ENCODE measurements at places on chromosomes 5 and 9.

DNA sequence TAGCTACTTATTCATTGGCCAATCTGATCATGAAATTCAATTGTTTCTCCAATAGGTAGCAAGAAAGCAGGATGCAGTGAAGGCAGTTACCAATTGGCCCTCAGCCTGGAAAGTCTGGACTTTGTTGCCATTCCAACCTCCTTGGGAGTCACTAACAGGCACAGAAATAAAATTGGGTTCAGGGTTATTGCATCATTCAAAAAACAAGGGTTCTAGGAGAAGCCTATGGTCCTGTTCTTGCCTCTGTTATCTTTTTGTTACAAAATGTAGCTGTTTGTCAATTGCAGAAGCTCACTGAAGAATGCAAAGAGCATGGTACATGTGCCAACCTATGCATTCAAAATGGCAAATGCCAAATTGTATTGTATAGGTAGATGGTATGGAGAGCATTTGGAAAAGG is 51.0 kb upstream of the CCNG1 start:
- DNase-seq = no peak

GRCh38 chr5:90174236-90174635 is 235.3 kb downstream of the CETN3 start:
- DNase-seq = no peak

DNA sequence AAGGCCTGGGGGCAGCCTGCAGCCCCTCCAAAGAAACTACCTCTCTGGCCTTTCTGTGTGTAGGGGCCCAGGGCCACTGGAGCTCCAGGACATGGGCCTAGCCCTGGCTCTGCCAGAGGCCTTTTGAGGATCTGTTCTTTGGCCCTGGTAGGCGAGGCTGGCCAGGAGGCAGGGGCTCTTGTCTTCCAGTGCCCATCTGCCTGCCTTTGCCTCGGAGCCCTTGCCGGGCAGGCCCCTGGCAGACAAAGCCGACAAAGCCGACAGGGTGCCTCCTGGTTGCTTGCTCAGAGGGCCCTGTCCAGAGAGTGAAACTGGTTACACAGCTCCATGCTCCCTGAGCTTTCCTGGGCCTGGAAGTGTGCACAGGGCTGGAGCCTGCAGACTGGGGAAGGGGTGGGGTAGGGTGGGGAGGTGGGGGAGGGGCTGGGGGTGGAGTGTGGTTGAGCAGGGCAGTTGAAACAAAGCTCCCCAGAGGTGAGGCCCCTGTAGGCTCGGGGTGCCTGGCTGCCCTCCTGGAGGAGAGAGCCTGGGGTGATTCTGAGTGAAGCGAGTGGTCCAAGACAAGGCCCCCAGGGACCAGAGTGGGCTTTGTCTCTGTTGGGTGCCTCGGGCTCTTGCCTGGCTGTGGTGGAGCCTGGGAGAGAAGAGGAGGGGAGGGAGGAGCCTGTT is 29.3 kb downstream of the PTPA start:
- peak; percentile 58 for DNase-seq

GRCh38 chr5:90930756-90931431 is 372.3 kb downstream of the ADGRV1 start:
- no peak for DNase-seq

- no peak for DNase-seq
Observed at GRCh38 chr5:112869948-112870347, 8.9 kb downstream of the SRP19 start.

DNA sequence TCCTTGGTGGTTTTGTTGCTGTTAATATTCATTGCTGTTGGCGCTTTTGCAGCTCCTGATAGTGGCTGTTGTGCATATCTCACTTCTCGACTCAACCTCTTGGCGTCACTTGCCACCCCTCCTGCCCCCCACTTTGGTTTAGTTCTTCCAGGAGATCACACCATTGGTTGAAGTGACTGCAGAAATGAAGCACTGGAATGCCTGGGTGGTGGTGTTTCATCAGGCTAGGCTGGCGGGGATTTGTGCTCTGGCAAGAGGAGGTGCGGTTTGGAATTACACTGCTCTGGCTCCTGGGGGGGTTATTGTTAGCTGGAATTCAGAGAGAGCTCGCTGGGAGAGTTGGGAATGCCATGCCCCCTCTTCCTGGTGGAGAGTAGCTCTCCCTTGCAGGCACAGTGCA is 11.5 kb downstream of the PRRC2B start:
- no peak for DNase-seq

GRCh38 chr9:124680714-124681390 is 90.3 kb downstream of the NR6A1 start:
- DNase-seq = no peak

GRCh38 chr5:64077589-64077988 is 88.1 kb upstream of the RNF180 start:
- no peak for DNase-seq

GRCh38 chr9:136840877-136841645 is 1.2 kb upstream of the AJM1 start:
- DNase-seq = peak; percentile 79

- DNase-seq = no peak
Observed at GRCh38 chr9:83218411-83219090, 155.6 kb upstream of the RASEF start.

GRCh38 chr5:133807348-133807747 is 161.1 kb downstream of the C5orf15 start:
- DNase-seq = no peak

GRCh38 chr5:133854554-133854953 is 113.9 kb downstream of the C5orf15 start:
- DNase-seq = no peak

- DNase-seq = peak; percentile 68
Observed at GRCh38 chr5:138077064-138077696, 6.7 kb upstream of the WNT8A start.

DNA sequence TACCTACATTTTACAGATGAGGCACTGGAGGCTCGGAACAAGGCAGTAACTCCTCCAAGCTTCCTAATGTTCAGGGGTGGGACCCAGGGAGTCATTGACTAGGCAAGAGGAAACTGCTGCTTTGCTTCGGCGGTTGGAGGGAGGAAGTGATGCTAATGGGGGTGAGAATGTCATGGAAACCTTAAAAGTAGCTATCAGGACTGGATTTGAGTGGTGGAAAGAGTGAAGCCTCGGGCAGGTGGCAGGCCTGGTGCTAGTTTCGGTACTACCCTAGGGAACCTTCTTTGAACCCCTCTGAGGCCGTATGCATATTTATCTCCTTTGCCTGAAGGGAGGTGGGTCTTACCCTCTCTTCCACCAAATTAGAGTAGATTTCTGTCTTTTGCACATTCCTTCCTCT is 1.6 kb downstream of the BSPRY start:
- DNase-seq = no peak

DNA sequence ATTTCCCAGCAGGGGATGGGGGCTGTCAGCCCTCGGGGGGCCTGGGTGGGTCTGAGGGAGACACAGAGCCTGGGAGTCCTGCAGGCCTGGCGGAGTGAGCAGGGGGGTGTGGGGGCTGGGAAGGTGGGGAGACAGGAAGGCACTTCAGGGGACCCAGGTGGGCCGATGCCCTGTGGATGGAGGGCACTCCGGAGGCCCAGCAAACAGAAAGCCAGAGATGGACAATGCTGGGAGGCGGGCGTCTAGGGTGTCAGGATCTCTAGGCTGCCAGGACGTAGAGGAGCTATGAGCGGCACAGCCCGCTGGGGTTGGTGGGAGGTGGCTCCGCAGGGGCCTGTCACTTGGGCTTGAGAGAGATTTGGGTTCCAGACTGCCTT is 87.6 kb upstream of the COL5A1 start:
- DNase-seq = no peak

- DNase-seq = peak; percentile 97
Observed at GRCh38 chr9:93098236-93098946, 2.4 kb downstream of the CARD19 start.

DNA sequence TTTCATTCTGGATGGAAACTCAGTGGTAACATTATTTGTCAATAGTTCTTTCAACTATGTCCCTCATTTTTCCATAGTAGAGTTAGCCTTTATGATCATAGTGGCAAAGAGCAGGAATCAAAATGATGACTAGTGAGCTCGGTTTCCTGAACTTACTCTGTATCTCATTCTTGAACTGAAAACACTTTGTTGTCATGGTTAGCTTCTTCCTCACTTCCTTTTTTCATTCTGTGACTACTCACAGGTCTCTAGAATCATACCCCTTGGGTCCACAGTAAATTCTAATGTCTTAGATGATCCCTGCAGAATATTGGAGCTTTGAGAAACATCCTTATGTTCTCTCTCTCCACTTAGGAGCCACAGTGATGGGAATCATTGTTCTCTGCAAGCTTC is 29.4 kb upstream of the RECK start:
- DNase-seq = no peak

GRCh38 chr5:110769000-110769681 is 30.3 kb downstream of the SLC25A46 start:
- DNase-seq = peak; percentile 63

DNA sequence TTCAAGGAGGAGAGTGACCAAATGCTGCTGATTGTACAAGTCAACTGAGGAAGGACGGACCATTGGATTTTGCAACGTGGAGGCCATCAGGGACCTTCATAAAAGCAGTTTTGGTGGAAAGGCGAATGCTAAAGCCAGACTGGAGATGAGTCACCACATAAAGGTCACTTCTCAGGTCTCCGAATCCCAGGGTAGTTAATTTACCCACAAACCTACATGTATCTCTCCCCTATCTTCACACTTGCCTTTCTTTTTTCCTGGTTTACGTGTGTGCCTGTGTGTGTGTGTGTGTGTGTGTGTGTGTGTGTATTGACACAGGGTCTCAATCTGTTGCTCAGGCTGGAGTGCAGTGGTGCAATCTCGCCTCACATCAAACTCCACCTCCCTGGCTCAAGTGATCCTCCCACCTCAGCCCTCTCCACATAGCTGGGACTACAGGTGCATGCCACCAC is 4.6 kb upstream of the CTNNA1 start:
- peak; percentile 73 for DNase-seq

DNA sequence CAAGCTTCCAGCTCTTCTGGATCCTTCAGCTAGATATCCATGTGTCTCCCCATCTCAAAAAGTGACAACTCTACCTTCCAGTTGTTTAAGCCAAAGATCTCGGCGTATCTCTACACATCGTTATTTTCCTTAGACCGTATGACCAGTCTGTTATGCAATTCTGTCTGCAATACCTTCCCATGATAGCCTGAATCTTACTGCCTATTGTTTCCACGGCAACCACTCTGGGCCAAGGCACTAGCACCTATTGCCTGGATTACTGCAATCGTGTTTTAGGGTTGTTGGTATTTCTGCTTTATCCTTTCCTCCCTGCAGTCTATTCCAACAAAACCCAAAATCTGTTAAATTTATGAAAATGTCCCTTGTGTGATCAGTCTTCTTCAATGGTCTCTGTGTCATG is 448.4 kb downstream of the MTRR start:
- DNase-seq = no peak

- DNase-seq = peak; percentile 38
Observed at GRCh38 chr9:99828417-99829176, 6.9 kb downstream of the NR4A3 start.

- no peak for DNase-seq
Observed at GRCh38 chr9:69319324-69320025, 5.5 kb upstream of the ENTREP1 start.

DNA sequence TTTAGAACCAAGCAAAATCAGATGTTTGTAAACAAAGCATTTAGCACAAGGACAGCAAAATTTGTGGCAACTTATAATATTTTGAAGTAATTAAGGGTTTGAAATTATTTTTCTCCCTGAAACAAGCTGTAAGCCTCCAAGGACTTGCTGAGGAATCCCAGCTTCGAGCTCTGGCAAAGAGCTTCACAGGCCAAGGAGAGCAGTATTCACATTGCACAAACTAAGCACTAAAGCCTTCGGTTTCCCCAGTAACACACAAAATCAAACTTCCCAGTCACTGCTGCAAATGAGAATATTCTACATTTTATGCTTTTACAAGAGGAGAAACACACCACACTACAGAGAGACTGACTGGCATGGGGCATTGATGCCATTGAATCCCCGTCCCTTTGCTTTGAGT is 101.9 kb downstream of the WDR41 start:
- no peak for DNase-seq

DNA sequence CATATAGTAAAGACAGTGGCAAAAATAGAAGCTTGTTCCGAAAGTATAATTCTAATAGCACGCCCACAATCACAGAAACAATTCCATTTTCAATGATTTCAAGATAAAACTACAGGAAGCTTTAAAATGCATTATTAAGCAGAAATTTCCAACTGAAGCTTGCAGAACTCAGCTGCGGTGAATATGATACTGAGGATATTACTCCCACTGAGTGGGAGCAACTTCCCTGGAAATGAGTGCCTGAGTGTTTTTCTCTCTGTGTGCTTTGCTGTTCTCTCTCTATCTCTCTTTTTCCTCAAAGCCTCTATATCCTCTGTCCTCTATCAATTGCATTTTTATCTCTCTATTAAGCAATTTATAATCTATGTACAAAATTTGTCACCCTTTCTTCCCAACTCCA is 187.5 kb upstream of the PRDM9 start:
- no peak for DNase-seq

- DNase-seq = no peak
Observed at GRCh38 chr5:163506095-163506457, 657 bp downstream of the MAT2B start.

DNA sequence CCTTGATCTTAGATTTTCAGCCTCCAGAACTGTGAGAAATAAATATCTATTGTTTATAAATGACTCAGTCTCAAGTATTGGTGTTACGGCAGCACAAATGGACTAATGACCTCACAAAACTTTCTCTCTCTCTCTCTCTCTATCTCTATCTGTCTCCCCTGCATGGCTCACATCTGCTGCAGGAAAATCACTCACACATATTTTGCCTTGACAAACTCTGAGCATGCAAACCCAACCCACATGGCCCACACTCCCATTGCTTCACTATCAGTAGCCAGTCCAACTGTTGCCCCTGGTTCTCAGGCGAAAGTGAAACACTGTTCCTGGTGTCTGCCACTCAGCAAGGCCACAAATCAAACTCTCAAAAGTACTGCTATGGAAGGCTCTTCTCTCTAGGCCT is 66.4 kb upstream of the PIK3R1 start:
- DNase-seq = peak; percentile 77

- no peak for DNase-seq
Observed at GRCh38 chr5:139451878-139452660, 10.5 kb downstream of the ECSCR start.

GRCh38 chr5:133751421-133751820 is 139.1 kb upstream of the FSTL4 start:
- no peak for DNase-seq

GRCh38 chr9:93861736-93862358 is 93.3 kb downstream of the BARX1 start:
- DNase-seq = no peak

GRCh38 chr5:55338092-55338613 is 30.4 kb downstream of the MTREX start:
- no peak for DNase-seq

DNA sequence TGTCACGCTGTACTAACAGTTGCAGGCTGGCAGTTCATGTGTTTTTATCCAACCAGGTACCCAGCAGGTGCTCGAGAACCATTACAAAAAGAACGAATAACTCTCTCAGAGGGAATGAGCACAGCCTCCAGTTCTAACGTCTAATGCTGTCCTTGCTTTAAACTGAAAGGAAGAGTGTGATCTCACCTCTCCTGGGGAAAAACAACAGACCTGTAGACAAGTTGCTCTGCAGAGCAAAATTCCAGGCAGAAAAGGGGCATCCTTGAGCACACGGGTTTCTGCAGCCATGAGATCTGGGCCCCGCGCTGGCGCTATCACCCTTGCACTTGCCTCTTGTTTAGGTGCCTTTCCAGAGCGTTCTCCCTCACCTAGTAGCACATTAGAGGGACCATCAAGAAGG is 92.5 kb upstream of the DNAH5 start:
- peak; percentile 53 for DNase-seq

GRCh38 chr5:171924493-171925122 is 81.8 kb downstream of the FBXW11 start:
- DNase-seq = no peak

Measured in mesenchymal stem cell (in vitro differentiated cells and primary cell).